ENCODE measurements at places on chromosomes 13 and 19.
A peak's percentile ranks its signal among the peaks of the same experiment; 100 is the strongest.

DNA sequence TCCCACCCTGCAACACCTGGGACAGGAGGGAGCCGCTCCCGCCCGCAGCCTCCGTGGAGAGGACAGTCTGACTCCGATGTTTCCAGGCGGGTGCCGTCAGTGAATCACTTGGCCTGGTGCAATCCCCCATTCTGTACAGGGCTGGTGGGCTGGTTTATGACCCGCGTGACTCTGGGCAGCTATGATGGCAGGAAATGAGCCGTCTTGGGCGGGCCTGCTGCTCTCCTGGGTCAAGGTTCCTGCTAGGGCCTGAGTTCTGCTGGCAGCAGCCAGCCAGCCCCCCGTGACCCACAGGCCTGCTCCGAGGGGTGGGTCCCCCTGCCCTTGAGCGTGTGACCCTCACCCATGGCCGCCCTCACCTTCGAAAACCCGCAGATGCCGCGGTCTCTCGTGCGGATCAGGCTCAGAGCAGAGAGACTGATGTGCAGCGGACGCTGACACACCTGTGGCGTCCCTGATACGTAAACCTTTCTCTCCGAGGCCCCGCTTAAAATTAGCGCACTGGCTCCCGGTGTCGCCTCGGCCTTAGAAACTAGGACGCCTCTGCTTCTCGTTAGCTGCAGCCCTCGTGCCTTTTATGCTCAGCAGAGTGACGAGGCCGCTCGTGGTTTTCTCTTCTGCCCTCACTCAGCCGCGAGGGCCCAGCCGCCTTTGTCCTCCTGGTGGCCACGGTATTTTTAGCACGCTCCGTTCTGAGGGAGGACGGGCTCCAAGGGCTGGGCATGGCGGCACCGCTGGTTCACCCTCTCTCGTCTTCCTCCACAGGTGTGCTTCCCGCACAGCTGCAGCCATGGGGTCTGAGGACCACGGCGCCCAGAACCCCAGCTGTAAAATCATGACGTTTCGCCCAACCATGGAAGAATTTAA is 63.4 kb downstream of the KDM4B start:
- DNase-seq: no peak

DNA sequence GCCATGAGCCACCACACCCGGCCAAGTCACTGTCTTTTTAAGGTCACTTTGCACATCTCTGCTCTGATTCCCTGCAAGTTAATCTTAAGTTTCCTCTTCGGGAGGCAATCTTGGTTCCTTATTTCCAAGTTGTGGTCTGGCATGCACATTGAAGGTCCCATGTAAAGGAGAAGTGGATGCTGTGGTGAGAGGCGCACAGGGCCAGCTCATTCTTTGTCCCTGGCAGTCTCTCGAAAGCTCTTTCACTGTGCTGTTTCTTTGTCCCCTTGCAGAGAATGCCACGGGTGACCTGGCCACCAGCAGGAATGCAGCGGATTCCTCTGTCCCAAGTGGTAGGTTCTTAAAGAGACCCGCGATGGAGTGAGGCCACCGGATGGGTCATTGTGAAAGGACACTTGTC is 16.4 kb upstream of the C19orf33 start:
- no peak for DNase-seq

DNA sequence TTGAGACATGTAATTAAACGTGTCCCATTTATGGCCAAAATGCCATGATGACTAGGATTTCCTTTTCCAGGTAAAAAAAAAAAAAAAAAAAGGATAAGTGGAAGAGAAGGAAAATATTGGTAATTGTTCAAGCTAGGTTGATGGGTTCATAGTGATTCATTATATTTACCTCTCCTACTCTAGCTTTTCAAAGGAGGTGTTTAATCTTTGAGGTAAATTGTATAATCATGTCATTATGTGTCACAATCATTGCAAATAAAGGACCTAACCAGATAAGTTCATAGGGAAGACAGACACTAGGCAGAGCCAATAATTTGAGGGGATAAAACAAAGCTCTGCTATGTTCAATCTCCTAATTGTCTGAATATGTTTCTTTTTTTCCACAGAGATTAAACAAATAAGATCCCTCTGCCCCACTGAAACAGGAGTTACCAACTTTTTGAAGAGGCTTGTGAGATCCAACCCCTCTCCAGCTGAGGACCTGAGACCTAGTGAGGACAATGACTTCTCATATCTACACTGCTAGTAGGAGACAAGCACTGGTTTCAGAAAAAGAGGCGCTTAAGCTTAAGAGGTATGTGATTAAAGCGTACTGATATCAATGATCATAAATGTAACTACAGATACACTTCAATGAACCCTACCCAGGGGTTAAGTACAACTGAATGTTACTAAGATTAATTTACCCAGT is 61.4 kb downstream of the USP12 start:
- no peak for DNase-seq

GRCh38 chr13:98466634-98467236 is 110.2 kb downstream of the STK24 start:
- DNase-seq: peak; percentile 46

DNA sequence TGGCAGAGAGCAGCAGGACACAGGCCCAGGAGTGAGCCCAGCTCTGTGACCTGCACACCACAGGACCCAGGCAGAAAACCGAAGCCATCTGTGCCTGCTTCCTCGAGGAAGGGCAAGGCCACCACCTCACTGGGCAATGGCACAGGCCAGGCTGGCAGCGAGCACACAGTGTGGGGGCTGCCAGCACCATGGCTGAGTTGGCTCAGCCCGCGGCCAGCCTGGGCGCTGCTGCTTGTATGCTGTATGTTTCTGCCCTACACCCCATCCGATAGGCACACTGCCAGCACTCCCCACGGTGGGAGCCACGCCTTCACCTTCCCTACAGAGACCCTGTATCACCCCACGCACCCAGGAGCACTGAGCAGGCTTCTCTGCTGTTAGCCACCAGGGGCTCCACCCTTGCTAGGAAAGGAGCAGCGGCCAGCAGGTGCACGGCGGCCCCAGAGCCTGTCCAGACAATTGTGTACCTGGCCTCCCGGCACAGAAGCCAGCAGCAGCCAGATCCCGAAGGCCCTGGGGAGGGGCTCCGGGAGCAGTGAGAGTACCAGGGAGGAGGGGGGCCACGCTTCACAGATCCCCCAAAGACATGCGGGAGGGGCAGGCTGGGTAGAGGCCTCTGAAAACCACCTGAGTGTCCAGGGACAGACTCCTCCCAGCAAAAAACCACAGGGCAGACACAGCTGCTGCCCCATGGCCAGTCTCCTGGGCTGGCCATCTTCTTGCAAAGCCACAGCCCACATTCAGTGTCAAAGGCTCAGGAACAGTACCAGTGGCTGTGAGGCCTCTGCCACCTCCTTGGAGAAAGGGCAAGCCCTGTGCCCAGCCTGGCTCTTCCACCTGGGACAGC is 56.1 kb downstream of the MLLT1 start:
- no peak for DNase-seq

DNA sequence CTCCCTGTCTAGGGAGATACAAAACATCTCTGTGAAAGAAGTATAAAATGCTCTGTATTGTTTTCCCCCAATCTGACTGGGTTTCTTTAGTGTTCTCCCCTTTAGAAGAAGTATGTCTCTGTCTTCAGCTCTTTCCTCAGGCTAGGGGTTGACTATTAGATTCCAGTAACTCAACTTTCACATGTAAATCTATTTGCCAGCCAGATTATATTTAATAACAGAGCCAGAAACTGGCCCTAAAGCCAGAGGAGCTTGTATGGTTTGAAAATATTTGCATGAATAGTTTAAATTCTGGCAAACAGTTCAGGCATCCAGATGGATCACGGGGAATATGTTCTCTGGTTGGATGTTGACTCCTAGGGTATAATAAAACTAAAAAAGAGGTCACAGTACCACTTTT is 22.3 kb upstream of the CYSLTR2 start:
- DNase-seq: no peak

DNA sequence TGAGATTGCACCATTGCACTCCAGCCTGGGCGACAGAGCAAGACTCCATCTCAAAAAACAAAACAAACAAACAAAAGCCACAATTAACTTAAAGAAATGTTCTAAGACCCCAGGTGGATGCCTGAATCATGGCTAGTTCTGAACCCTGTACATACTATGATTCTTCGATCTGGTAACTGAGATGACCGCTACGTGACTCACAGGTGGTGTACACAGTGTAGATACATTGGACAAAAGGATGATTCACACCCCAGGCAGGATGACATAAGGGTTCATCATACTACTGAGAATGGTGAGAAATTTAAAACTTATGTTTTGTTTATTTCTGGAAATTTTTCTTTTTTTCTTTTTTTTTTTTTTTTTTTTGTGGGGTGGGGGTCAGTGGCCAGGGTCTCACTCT is 6.5 kb downstream of the ZNF426 start:
- no peak for DNase-seq

DNA sequence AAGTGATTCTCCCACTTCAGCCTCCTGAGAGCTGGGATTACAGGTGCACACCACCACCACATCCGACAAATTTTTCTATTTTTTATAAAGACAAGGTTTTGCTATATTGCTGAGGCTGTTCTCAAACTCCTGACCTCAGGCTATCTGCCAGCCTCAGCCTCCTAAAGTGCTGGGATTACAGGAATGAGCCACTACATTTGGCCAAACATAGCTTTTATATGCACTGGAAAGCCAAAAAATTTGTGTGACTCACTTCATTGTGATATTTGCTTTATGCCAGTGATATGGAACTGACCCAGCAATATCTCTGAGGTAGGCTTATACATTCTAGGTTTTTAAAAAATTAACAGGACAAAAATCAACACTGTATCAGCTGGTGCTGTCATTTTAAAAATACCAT is 26.8 kb upstream of the ACOD1 start:
- no peak for DNase-seq

- DNase-seq: no peak
Measured at GRCh38 chr19:5122121-5122400, 153.1 kb downstream of the KDM4B start.

- DNase-seq: no peak
Measured at GRCh38 chr13:36891752-36892151, 28.3 kb downstream of the SMAD9 start.

- no peak for DNase-seq
Measured at GRCh38 chr19:51485960-51486660, 7.8 kb downstream of the CEACAM18 start.

- DNase-seq: no peak
Measured at GRCh38 chr13:49927755-49928154, 8.4 kb downstream of the SPRYD7 start.

DNA sequence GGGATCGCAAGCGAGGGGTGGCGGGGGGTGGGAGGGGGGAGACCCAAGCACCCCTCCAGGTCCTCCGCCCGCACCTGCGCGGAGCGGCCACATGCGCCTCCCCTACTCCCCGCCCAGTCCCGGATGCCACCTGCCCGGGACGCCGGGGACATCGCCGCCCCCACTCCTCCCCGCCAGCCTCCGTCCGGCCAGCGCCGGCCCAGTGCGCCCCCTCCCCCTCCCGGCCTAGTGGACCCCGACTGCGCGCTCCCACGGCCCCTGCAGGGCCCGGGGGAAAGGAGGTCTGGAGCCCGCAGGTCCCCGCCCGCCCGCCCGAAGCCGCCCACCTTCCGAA is 263 bp downstream of the RHPN2 start:
- peak; percentile 38 for DNase-seq

DNA sequence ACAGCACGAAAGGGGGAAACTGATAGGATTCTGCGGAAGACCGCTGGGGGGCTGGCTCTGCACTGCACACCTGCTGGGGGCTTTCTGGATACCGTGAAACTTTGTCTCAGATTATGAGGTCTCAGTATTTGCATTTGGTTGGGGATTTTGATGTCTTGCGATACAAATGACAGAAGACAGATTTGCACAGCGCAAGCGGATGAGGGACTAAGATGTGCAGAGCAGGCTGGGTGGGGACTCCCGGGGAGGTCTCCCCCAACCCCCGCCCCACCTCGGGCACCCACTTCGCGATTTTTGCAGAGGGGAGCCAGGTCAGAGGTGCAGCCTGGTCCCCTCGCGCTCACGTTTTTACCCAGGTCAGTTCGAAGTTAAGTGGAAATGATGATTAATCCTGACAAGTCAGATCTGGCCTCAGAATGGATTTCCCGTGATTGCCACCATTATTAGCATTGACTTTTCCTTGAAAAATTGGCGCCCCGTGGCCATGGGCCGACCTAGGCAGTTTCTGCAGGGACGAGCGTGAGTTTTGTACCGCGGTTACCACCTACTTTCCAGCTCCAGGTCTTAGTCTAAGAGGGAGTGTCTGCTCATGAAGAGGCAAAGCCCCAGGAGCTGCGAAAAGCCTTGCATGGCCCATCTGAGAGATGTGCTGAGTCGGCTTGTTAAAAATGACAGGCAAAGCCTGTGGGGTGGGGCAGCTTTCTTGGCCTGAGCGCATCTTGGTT is 1.3 kb upstream of the GJB2 start:
- peak; percentile 10 for DNase-seq

- DNase-seq: no peak
Measured at GRCh38 chr13:101305981-101306411, 110.3 kb downstream of the NALCN start.

DNA sequence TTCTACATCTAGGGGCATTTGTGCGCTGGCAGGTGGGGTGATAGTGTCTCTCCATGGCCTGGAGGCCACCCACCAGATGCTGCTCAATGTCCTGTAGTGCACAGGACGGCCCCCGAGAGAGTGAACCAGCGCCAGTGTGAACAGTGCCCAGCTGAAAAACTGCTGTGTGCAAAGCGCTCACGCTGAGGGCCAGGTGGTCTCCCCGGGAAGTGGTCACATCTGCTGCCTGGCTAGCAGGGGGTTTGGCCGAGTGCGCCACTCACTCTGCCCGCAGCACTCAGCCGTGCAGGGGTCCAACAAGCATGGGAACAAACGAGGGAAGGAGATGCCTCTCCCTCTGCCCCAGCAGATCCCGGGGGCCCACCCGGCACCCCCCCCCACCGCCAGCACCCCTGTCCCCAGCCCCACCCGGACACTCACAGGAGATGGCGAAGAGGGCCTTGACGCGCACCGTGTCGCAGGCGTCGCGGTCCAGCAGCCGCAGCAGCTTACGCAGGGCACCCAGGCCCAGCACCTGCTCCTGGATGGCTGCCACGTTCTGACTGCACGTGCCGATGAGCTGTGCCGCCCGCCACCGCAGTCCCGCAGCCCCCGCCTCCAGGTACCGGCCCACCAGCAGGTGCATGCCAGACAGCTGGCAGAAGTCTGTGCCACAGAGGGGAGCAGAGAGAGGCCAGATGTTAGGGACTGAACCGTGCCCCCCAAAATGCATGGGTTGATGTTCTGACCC is 5.8 kb downstream of the HSPBP1 start:
- no peak for DNase-seq

DNA sequence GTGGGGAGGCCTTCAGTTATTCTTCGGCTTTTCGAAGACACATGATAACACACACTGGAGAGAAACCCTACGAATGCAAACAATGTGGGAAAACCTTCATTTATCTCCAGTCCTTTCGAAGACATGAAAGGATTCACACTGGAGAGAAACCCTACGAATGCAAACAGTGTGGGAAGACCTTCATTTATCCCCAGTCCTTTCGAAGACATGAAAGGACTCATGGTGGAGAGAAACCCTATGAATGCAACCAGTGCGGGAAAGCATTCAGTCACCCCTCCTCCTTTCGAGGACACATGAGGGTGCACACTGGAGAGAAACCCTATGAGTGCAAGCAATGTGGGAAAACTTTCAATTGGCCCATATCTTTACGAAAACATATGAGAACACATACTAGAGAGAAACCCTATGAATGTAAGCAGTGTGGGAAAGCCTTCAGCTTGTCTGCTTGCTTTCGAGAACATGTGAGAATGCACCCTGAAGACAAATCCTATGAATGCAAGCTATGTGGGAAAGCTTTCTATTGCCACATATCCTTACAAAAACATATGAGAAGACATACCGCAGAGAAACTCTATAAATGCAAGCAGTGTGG is 11.8 kb downstream of the ZNF555 start:
- DNase-seq: no peak

Data from activated naive CD8-positive, alpha-beta T cell treated with anti-CD3 and anti-CD28 coated beads for 36 hours (primary cell).